ENCODE measurements at places on chromosomes 16 and 17.

- no peak for DNase-seq
Observed at GRCh38 chr17:5121186-5121841, 5.5 kb downstream of the USP6 start.

GRCh38 chr16:47976636-47977210, 179.1 kb downstream of the ABCC12 start:
- no peak for DNase-seq

DNA sequence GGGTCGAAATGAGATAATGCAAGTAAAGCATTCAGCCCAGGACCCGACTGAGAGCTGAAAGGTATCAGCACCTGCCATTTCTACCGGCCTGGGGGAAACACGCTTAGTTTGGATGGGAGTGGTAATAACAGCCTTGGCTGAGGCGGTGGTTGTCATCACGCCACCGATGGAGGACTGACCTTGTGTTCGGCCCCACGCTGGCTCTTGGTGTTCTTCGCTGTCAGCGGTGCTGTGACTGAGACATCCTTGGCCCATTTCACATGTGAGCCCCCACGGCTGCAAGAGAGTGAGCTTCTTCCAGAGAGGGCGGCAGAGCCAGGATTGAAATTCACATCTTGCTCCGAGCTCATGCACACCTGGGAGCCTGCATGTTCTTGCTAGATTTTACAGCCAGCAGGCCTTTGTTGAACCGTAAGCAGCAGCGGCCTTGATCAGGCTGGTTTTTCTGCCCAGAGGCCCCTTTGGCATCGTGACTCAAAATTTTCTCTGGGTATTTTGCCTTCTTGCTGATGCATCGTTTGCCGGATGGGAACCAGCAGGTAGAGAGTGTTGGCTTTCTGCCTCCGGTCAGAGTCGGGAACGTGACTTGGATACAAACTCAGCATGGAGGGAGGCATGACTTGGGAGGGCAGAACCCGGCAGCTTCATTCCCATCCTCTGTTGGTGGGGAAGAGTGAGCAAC, 341.5 kb downstream of the SNX29 start:
- no peak for DNase-seq

DNA sequence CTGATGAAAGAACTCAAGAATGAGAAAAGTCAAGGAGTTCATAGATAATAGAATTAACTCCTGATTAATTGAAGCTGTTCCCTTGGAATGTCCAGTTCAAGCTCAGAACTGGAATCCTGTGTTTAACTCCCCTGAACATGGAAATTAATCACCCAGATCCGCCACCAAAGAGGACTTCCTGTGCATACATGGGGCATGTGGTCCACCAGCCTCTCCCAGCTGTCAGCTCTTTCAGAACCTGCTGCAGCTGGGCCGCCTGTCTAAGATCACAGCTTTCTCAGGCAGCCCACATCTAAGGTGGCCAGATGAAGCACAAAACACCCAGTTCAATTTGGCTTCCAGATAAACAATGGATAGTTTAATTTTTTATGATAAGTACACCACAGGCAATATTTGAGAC, 203.7 kb upstream of the COX10 start:
- no peak for DNase-seq

DNA sequence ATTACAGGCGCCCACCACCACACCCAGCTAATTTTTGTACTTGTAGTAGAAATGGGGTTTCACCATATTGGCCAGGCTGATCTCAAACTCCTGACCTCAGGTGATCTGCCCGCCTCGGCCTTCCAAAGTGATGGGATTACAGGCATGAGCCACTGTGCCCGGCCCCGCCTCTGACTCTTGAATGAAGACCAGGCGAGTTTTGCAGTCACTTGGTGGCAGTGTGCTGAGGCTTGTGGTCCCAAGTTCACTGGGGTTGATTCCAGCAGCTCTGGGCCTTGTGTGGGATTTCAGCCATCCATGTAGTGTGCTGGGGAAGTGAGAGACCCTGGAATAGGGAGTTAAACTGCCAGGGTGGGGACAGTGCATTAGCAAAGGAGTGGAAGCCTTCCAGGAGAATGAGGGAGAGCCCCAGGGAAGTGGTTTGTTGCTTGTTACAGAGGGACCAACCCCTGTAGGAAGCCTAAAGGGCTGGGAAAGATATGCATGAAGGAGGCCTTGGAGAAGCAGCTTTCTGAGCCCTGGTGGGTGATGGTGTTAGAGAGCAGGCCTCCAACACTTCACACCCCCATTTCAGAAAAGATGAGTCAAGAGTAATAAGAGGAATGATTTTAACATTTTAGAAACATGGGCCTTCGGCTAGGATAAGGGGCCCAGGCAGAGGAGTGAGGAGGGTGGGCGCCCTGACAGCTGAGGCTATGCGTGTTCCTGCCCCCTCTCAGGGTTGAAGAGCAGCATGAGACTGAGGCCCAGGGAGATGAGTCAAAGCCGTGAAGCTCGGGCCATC, 14.5 kb downstream of the PSKH1 start:
- no peak for DNase-seq

All from neural progenitor cell (in vitro differentiated cells).